Stimulated activated CD4-positive, alpha-beta T cell treated with anti-CD3 and anti-CD28 coated beads, Interleukin-15, amount 100 ng/mL, for 1 hour (primary cell): ENCODE measurements at places on chromosomes 2 and 18.

DNA sequence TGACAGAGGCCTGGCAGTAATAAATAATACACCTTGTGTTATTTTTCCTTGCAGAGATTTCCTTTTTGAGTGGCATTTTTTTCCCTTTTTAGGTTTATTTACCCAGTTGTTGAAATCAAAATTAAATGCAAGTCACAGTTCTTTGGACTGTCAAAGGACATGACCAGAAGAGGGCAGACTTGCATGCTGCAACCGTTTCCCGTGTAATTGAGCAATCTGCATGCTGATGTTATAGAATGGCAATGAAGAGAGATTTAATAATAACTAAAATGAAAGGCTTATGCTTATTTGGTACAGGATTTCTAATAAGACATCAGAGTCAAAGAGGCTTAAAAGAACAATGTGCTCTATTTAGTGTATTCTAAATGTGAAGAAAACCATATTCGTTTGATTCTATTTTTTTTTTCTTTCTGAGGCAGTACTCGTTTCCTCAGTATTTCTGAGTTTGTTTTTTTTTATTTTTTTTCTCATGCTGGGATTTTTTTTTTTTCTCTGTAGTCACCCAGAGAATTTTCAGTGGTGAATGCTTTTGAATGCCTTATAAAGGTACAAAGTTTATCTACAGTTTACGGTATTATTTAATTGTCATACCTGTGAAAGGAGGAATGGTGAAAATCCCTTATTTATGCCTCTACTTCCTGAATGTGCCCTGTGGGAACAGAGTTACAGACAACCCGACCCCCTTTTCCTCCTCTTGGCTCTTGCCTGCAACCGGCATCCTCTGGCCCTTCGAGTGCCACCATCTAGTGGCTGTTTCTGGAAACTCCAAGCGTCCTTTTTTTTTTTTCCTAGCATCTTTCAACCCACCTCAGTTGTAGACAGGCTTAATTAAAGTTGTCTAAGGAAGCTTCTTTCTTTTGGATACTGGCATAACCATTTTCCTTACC is 368.5 kb downstream of the LRRTM1 start:
- no peak for DNase-seq

DNA sequence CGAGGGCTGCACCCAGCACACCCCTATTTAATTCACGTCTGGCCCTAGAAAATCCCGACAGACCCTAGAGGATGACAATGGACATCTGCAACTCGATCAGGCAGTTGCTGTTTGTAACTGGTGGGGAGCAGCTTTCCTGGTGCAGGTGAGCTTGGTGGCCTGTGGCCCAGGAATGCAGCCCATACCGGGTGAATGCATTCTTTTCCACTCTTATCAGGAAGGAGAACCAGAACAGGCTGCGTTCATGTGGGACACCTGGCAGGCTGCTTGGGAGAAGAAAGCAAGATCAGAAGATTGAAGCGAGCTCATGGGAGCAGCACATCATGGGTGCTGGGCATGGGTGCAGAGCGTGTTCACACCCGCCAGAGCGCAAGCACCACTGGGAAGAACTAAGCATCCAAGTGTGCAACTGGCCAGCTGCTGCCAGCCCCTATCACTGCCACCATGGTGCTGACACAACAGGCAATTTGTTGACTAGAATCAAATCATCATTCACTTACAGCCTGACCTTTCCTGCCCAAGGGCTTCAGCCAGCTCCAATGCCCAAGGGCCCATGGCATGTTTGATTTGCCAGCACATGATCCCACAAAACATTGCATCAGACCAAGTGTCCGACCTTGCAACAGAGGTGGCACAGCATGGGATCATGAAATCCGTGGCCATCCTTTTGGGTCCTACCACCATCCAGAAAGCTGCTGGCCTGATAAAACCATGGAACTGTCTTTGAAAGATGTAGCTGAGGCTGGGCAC is 241.7 kb upstream of the ID2 start:
- DNase-seq = no peak

GRCh38 chr2:157438863-157439823 is 4.7 kb downstream of the CYTIP start:
- no peak for DNase-seq

DNA sequence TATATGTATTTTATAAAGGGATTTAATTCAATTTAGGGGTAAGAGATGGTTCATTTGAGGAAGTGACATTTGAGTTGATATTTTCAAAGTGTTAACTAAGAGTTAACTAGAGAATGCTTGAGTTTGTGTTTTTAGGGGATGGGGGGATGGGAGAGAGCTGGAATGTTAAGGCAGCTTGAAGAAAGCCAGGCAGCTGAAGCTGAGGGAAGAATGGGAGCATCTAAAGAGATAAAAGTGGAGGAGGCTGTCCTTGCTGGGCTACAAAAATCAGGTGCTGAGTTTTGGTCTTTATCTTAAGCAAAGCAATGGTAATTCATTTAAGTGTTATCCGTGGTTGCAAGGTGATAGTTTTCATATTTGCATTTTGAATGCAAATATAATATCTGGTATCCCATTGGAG is 9.2 kb downstream of the CHST9 start:
- DNase-seq = no peak

- DNase-seq = no peak
These were observed 46.8 kb upstream of the ACTR3 start for GRCh38 chr2:113842919-113843736.

GRCh38 chr2:182230561-182230960 is 196.3 kb downstream of the PDE1A start:
- DNase-seq = no peak

- no peak for DNase-seq
These were observed 95.9 kb downstream of the ATL2 start for GRCh38 chr2:38281095-38281742.

DNA sequence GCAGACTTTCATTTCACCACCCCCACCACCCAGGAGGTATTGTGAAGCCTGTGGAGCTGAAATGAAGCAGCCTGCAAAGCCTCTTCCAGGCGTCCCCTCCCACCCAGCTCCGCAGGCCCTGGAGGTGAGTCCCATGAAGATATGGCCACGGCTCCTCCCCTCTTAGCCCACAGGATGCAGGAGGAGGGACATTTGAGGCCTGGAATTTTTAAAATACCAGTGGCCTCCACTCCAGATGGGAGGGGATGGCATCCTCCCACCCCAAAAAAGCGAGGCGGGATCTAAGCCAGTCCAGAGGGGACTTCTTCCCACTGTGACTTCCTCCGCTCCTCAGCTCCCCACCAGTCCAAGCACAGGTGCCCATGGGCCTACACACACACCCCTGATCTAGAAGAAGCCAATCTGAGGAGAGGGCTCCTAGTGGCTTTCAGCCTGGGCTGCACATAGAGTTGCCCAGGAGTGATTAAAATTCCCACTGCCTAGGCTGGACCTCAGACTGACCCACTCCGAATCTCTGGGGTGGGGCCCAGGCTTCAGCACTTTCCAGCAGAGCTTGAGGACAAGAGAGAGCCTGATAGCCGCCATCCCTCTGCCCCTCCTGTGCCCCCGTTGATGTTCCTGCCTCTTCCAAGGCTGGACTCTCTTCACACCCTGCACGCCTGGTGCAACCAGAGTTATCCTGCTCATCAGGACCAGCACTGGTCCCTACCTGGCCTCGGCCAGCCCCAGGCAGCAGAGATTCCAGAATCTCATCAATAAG is 206.9 kb downstream of the TNS1 start:
- DNase-seq = no peak

- no peak for DNase-seq
These were observed 477.1 kb downstream of the FBXO15 start for GRCh38 chr18:73670524-73670923.

DNA sequence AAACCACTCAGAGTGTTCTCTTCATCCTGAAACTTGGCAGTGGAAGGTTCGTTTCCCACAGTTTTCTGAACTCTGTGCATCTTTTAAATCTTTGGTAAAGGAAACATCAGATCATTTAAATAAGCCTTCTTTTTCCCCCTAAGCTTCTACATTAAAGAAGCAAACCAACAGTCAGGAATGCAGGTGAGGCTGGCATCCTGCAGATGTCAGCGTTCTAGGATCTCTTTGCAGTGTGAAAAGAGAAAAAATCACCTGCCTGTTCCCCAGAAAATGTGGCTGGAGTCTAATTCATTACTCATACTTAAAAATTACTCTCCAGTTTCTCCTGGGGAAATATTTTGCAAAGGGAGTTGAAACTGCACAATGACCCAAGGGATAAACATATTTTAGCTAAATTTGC is 64.5 kb upstream of the ZCCHC2 start:
- DNase-seq = no peak

DNA sequence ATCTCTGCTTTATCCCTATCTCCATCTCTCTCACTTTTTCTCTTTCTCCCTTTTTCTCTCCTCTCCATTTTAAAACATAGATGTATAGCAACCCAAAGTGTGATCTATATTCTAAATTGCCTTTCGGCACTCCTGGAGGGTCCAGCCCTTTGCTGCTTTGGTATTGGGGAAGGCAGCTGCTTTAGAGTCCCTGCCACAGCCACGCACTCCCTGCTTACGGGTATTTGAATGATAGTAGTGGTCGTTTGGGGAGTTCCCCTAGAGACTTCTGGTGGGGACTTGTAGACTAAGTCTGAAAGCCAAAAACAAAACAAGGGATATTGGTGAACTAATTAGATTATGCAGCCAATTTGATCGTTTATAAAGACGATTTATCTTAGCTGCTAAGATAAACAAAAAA is 11.9 kb downstream of the QPCT start:
- DNase-seq = no peak

DNA sequence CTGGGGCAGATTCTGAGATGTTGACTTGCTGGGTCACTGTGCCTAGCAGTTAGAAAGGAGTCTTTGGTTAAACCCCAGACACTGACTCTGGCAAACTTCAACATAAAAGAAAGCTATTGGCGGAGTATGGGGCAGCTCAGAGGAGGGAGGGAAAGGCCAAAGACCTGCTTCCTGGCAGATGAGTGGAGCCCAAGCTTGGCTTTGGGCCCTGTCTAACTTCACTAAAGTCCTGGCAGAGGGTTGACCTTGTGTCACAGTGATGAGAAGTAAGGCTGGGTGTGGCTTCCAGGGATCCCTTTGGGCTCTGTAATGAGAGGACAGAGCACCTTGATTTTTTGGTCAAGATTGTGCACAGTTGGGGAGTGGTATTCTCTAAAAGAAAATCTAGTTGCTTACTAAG is 129.8 kb upstream of the SEC11C start:
- no peak for DNase-seq

GRCh38 chr2:147033044-147033443 is 811.8 kb upstream of the ACVR2A start:
- DNase-seq = no peak

DNA sequence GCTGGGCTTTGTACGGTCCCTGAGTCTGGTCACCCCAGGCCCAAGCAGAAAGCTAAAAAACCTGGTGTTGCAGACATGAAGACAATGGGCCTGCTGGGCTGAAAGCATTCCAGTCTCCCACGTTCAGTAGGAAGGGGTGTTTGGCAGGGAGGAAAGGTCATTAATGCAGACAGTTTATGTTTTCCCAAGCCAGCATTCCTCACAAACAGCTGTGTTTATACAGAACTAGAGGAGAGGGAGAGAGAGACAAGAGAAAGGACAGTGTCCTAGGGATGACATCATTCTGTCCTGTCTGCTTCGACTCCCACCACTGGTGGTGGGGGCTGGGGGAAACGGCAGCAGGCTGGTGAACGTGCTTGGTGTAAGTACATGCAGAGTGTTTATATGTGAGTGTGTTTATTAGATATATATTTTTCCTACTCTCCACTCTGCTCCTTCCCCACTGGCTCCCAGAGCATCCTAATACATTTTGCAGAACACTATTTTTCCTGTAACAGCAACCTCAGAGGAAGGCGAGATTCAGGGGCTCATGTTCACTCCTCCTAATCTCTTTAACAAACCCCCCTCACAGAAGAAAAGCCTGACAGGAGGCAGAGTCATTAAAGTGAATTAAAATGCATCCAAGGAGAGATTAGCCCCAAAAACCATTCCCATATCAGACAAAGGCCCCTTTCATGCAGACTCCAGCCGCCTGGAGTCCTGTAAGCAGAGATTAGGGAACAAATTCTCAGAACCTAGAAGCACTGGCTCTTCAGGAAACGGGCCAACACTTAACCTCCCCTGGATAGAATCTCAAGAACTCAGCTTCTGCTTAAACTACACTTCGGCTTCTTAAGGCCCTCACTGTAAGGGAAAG is 380.4 kb downstream of the TNS1 start:
- no peak for DNase-seq

- DNase-seq = no peak
These were observed 148.3 kb downstream of the MBD2 start for GRCh38 chr18:54076166-54076565.

- DNase-seq = no peak
These were observed 9.2 kb upstream of the HK2 start for GRCh38 chr2:74824679-74825078.

GRCh38 chr2:705971-706511 is 28.8 kb upstream of the TMEM18 start:
- no peak for DNase-seq

- no peak for DNase-seq
These were observed 108.2 kb upstream of the CTDP1 start for GRCh38 chr18:79571211-79572092.

- DNase-seq = no peak
These were observed 73.2 kb downstream of the MAP4K4 start for GRCh38 chr2:101770726-101771125.

GRCh38 chr2:37912056-37912455 is 13.0 kb upstream of the RMDN2 start:
- no peak for DNase-seq

DNA sequence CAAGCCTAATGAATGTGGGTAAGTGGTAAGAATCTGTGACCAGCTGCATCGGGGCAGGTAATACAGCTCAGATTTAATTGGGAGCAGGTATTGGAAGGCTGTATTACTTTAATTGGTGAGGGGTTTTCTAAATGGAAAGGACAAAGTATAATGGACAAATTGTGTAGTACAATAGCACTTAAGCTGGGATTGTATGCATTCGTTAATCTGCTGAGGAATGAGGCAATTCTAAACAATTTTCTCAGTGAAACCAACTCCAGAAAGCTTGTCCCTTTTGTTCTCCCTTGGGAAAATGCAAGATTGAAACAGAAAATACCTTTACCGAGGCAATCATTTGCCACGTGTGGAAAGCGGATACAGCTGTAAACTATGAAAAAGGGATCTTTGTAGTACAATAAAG is 801.6 kb upstream of the POU3F3 start:
- no peak for DNase-seq

- DNase-seq = no peak
These were observed 345.6 kb downstream of the GRB14 start for GRCh38 chr2:164275659-164276058.
